Motor neuron (in vitro differentiated cells): ENCODE measurements at places on chromosomes 7 and 10.

- ATAC-seq = peak; percentile 58
These were observed 27.4 kb upstream of the GDI2 start for GRCh38 chr10:5840314-5841307.

GRCh38 chr10:29555746-29556481 lies 78.9 kb downstream of the SVIL start:
- ATAC-seq = peak; percentile 80

- no peak for ATAC-seq
These were observed 229.7 kb downstream of the CSTF2T start for GRCh38 chr10:51469686-51470085.

- no peak for ATAC-seq
These were observed 19.7 kb downstream of the POLR3A start for GRCh38 chr10:78009662-78010061.

GRCh38 chr10:99658622-99659030 lies 683 bp upstream of the ENTPD7 start:
- ATAC-seq = peak; percentile 3

DNA sequence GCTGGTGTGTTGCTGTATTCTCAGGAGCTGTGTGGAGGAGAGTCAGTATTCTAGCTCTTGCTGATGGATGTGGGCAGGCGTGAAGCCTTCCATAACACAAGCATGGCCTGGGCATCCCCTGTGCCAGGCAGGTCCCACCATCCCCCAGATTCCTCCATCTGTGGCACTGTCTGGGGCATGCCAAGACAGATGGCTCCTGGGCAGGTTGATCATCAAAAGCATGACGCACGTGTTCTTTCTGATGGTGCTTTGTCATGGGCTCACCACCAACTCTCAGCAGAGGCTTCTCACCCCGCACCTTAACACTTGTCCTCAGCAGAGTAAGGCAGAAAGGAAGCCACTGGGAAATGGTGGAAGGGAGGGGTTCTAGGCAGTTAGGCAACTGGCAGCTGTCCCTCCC lies 364.3 kb downstream of the PLXNA4 start:
- no peak for ATAC-seq

DNA sequence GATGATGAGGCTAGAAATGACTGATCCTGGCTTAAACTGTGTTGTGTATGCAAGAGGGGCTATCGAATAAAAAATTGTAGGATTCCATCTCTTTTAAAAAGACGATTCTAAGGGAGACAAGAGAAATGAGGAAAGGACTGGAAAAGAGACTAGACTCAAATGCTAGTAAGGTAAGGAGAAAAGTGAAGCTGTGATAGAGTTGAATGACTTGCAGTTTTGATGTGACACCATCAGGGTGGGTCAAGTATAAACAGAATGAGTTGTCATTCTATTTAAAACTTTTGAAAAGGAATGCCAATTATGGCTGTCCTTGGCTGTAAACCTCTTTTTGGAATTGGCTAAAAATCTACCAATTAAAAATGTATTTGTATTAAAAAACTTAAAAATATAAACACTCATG lies 184.5 kb upstream of the PHF14 start:
- ATAC-seq = no peak

GRCh38 chr10:5447056-5447455 lies 34.7 kb downstream of the NET1 start:
- ATAC-seq = no peak

- ATAC-seq = no peak
These were observed 12.1 kb upstream of the PDGFA start for GRCh38 chr7:531777-532176.
